ENCODE measurements at places on chromosomes 5 and 9.
A peak's percentile ranks its signal among the peaks of the same experiment; 100 is the strongest.

DNA sequence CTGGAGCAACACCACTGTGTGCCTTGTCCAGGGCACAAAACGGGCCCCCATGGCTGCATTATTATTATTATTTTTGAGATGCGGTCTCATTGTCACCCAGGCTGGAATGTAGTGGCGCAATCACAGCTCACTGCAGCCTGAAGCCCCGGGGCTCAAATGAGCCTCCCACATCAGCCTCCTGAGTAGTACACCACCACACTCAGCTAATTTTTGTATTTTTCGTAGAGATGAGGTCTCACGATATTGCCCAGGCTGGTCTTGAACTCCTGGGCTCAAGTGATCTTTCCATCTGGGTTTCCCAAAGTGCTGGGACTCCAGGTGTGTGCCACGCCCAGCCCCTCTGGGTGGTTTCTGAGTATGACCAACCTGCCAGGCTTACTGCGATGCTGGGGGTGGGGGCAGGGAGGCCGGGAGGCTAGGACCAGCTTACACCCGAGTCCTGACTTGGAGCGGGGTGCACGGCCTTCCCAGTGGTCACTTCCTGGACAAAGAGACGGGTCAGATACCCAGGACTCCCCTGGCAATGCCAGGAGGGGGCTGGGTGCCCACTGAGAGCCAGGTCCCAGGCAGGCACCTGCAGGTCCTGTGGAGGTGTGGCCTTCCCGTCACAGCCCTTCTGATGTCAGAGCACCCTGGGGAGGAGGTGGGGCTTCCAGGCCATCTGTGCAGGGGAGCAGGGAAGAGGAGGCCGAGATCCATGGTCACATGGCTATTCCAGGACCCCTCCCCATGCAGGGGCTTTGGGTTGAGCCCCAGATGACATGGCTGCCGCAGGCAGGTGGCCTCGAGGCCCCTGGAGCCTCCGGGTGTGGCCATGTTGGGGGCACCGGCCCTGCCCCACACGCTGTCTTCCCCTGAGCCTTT is 8.3 kb upstream of the NRARP start:
- DNase-seq = no peak

DNA sequence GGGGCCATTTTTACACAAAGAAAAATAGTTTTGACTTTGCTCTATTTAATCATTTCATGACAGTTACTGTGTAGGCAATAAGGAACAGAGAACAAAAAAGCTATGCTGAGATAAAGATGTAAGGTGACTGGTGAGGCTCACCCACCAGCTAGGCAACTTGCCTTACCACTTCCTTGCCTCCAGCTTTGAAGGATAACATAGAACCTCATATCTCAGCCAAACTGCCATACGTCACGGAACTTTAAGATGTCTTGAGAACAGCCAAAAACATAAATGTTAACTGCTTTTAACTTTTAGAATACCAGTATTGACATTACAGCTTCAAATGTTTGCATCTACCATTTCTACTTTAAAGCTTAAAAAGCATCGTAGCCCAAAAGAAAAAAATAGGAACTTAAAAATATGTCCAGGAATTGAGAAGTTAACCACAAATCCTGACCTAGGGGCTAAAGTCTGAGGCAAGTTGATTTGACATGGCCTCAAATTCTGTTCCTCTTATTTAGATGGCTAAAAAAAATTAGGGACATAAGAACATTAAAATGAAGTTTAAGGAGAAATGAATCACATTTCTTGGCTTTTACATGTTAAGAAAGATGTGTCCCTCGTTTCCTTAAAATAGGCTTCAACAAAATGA is 7.7 kb upstream of the GCNT4 start:
- no peak for DNase-seq

DNA sequence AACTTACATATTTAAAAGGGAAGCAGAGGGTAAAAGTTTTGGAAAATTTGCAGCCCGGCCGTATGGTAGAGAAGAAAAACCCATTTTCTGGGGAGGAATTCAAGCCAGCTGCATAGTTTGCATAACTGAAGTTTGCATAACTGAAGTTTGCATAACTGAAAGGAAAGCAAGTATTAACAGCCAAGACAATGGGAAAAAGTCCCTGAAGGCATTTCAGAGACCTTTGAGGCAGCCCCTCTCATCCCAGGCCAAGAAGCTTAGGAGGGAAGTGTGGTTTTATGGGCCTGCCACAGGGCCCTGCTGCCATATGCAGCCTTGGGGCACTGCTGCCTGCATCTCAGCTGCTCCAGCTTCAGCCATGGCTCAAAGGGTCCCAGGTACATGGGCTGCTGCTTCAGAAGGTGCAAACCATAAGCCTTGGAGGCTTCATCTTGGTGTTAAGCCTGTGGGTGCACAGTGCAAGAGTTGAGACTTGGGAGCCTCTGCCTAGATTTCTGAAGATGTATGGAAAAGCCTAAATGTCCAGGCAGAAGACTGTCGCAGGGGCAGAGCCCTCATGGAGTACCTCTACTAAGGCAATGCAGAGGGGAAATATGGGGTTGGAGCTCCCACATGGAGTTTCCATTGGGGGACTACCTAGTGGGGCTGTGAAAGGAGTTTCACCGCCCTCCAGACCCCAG is 36.9 kb upstream of the CXCL14 start:
- no peak for DNase-seq

- DNase-seq = no peak
Measured at GRCh38 chr5:147303976-147304375, 69.2 kb downstream of the STK32A start.

DNA sequence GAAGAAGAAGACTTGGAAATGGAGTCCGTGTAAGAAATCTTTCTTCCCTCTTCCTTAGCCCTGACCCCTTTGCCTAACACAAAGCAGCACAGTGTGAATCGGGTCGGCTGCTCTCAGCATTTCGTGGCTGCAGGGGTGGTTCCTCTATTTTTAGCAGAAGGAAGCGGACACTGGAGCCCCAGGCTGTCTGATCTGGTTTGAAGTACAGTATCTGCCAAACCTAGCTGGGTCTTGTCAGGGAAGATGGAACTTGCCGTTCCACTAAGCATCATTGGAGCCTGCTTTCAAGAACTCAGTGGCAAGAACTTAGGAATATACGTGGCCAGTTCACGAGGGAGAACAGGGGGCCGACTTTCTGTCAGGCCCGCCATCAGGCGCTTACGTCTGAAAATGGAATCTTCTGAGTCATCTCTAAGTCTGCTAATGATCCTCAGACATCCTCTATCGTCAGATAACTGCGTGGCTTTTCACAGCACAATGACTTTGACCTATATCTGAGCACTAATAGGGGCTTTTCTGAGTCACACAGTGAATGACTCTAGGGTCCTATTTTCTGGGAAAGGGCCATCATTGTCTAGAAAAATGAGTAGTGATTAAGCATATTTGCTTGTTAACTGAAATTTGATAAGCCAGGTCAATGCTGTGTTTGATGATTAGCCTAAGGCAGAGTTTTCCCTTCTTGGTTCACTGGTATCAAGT is 43.3 kb upstream of the NCS1 start:
- DNase-seq = peak; percentile 37

DNA sequence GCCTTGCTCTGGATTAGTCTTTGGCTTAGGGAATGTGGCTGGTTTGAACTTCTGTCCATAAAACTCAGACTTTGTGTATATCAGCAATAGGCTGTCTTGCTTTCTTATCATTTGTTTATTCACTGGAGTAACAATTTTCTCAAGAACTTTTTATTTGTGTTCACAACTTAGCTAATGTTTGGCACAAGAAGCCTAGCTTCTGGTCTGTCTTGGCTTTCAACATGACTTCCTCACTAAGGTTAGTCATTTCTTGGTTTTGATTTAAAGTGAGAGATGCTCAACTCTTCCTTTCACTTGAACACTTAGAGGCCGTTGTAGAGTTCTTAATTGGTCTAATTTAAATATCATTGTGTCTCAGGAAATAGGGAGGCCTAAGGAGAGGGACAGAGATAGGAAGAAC is 4.9 kb downstream of the FBXO38 start:
- no peak for DNase-seq

DNA sequence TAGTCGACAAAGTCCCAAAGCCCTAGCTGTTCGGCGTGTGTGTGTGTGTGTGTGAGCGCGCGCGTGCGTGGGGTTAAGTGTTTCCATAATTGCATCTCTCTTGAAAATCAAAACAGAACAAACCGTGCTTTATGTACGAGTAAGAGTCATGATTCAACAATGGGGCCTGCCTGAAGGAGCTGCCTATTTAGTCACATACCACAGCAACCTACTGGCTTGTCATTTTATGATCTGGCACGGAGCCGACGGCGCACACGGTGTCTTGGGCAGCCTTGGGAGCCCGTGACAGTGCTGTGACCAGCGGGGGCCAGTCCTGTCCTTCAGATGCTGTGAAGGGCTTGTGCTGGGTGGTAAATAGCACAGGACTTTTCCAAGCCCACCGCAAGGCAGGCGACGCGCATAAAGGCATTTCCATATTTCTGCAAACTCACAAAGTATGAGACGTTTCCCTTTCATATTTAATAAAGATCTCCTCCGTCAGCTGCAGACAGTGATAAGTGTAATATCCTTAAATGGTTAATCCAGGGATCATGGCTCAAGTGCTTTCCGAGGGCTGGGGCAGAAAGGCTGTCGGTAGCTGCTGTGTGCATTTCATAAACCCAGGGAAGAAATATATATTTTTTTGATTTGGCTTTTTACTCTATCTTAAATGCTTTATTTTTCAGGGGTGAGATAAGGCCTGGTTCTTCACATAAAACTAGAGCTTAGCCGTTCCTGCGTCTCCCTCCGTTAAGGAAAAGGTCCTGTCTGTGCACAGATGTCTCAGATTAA is 270.2 kb upstream of the IRX1 start:
- no peak for DNase-seq

- DNase-seq = no peak
Measured at GRCh38 chr5:124262470-124262869, 484.0 kb downstream of the ZNF608 start.

GRCh38 chr9:124215956-124216355 is 41.8 kb upstream of the NEK6 start:
- DNase-seq = no peak

DNA sequence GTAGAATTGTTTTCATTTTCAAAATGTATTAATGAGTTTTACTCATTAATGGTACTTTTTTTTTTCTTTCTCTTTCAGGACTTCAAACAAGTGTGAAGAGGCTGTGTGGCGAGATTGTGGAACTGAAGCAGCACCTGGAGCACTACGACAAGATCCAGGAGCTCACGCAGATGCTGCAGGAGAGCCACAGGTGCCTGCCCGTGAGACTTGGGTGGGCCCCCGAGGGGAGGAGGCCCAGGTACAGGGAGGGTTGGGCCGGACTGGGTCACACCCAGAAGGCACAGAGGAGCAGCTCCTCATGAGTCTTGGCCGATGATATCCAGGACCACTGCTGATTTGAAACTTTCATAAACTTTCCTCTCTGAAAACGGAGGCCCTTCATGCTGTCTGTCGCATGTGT is 35.6 kb downstream of the CEP72 start:
- no peak for DNase-seq

DNA sequence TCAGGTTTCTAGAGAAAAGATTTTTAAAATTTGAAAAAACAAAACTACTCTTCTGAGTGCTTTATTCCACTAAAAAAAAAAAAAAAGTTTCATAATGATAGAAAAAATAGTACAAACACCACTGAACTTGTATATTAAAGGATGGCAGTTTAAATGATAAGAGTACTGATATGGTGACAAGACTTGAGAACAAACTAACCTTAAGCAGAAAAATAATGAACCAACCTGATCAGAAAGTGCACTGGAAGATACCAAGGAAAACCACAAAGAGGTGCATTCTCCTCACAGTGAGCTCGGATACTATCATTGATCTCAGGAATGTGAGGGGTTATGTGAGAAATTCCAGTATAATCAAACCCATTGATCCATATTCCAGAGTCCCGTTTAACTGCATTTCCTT is 34.3 kb downstream of the ERMP1 start:
- DNase-seq = no peak

- no peak for DNase-seq
Measured at GRCh38 chr9:419571-420171, 205.0 kb downstream of the DOCK8 start.

DNA sequence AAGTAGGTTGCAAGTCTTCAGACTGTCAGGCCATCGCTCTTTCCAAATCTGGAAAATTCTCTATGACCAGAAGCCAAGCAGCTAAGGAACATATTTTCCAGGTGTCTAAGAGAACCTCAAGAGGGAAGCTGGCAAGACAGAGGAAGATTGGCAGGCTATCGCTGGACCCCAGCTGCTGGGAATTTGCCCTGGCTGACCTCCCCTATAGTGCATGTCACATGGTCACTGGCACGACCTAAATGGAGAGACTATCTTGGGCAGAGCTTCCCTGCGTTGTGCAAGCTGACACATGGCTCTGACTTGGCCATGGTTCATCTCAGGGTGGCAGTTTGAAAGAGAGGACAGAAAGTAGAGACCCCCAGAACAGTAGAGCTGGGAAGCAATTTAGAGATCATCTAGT is 104.9 kb upstream of the ZNF618 start:
- DNase-seq = no peak

GRCh38 chr5:40017135-40017534 is 592.4 kb upstream of the DAB2 start:
- DNase-seq = no peak

DNA sequence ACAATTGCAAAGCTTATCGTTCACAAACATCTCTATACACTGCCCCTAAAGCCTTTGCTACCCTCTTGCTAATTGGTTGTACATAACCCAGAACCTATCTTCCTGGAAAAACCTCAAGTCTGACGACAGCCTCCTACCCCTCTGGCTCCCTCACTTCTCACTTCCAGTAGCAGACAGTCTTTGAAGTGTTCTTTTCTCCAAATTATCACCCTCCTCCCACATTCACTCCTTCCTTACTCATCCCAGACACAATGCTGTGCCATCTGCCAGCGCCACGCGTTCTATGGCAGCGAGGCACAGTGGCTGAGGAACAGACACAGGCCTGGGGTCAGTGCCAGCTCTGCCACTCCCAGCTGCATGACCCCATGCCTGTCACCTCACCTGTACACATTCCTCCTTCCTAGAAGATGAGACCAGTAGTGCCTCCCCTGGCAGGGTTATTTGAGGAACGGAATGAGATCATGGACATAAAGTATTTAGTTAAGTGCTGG is 27.7 kb downstream of the CLTA start:
- no peak for DNase-seq

DNA sequence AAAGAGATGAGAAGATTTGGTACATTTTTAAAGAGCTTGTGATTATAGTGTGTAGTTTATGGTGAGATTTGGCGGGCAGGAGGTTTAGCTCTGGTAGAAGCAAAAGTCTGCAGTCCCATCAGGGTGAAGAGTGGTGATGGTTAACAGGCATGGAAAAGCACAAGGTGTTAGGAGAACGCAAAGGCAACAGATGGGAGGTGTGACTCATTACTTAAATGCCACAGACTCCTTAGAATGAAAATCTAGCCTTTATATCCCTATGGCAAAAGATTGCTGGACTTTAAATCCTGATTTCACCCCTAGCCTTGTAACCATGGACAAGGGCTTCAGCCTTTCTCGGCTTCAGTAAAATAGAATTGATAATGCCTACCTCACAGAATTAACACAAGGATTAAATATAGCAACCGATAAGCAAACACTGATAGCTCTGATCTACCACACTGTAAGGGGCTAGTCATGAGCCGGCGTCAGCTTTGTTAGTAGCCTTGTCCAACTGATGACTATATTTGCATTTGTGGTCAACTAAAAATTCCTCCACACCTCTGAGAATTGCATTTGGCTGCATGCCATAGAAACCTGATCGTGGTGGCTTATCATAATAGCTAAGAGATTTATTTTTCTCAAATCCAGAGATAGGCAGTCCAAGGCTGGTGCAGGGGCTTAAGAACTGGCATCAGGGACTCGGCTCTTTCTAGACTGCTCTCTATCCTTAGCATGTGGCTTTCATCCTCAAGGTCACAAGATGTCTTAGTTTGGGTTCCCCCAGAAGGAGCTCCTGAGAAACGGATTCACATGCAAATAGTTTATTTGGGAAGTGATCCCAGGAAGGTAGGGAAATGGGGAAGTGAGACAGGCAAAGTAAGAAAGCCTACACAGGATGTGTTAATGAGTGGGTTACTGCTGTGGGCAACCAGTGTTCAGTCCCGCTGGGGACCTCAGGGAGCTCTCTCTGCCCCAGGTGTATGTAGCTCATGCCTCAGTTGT is 19.6 kb downstream of the MFAP3 start:
- DNase-seq = no peak
